RCC 7860 (cell line): ENCODE measurements at places on chromosomes 12 and 14.

GRCh38 chr12:24595652-24596235 is 353.2 kb downstream of the BCAT1 start:
- no peak for DNase-seq

DNA sequence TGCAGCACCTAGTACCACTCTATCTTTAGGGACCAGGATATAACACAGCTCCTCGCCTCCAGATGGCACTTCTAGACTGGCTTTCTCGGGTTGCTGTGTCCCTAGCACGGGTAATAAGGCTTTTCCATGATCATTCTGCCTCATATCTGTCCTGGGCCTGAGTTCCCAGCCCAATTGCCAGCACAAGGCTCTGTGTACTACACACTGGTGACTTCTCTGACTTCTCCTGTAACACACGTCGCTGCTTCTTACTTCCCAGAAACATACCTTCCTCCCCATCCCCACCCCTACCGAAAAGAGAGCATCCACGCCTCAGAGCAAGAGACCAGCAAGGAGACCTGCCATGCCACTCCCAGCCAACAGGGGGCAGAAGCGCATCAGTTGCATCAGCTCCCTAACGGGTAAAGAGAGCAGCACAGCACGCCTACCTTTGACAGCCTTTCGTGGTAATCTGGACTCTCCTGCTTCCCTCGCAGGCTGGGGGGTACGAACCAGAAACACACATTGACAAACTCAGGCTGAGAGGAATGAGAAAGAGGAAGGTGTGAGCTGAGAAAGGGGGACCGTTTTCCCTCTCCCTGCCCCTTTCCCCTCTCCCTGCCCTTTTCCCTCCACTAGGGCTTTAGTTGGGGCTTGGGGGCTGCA is 21.2 kb upstream of the ZNF740 start:
- peak; percentile 41 for DNase-seq

DNA sequence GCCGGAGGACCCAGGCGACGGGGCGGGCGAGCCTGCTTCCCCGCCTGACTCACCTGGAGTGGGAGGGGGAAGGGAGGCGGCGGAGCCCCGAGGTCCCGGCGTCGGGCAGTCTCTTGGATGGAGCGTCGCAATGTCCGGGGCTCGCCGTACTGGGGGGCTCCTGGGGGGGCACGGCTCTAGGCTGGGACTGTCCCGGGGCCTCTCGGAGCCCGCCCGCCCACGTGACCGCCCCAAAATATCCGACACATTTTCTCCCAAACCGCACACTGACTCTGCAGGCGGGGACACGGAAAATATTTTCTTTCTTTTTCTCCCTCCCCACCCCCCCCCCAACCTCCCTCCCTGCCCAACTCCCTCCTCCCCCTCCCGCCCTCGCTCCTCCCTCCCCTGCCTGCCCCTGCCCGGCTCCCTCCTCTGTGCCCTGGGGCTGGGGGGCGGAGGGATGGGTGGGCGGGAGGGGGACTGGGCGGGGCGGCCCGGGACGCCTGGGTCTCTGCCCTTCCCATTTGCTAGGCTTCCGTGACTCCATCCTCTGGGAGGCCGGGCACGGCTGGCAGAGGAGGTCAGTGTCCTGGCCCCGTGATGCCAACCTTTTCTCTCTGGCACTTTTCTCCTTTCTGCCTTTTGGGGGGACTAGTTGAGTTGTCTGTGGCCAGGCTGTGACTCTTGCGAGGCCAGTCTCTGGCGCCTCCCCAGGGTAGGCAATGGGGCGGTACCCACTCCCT is at the start of gene RARG:
Gene RARG, minus strand, starts transcription at position 289 of the 725 bp plus-strand sequence. CDS start 4,664 bp downstream, outside the sequence.
- DNase-seq = peak; percentile 24

DNA sequence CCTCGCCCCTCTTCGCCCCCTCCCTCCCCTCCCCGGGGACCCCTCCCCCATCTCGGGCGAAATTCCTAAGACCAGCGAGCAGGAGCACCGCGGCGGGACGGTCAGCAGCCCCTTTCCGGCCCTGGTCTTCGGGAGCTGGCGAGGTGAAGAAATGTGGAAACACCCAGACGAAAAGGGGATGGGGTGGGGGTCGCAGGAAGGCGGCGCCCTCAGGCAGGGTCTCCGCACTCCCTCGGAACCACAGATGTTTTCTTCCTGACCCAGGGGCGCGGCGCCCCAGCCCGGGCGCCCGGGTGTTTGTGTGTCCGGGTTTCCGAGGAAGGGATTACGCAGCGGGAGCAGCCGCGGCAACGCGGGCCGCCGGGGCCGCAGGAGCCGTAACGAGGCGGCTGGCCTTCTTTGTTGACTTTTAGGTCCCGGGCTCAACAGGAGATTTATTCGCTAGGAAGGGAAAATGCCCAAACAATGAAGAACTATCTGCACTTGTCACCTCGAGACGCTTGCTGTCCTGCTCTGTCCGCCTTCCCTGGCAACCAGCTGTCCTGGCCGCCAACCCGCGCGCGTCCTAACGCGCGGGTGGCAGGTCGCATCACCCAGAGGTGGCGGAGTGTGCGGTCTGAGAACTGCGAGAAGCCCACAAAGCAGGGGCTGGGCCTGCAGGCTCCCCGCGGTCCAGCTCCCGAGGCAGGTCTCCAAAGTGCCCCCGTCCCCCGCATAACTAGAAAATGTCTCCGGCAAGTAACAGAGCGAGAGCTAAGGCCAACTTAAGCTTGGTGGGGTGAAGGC is 7.0 kb downstream of the FOXA1 start:
- no peak for DNase-seq

- DNase-seq = peak; percentile 61
Observed at GRCh38 chr12:32309811-32310736, 89.3 kb upstream of the FGD4 start.

DNA sequence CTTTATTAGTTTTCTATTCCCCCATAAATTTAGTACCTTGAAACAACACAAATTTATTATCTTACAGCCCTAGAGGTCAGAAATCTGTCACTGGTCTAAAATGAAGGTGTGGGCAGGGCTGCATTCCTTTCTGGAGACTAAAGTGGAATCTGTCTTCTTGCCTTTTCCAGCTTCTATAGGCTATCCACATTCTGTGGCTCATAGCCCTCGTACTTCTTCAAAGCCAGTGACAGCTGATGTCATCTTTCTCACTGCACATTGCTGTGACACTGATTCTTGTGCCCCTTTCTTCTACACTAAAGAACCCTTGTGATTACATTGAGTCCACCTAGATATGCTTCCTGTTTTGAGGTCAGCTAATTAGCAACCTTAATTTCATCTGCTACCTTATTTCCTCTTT is 23.2 kb upstream of the DCN start:
- DNase-seq = no peak

DNA sequence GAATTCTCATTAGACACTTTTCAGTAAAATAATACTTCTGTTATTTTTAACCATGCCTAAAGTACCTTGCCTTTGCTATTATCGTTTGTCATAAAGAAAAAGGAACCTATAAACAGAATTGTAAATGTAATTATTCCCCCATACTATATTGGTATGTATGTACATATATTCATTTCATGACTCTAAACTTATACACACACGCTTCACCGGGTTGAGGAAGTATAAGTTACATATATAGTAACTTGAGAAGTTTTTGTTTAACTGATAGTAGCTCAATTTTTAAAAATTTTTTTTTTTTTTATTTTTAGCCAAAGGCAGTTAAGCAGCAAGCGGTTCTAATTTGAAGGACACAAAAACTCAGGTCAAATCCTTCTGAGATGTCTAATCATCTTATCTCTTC is 107.6 kb downstream of the PLEKHG7 start:
- DNase-seq = no peak

GRCh38 chr14:33689680-33690079 is 261.2 kb downstream of the EGLN3 start:
- DNase-seq = no peak

DNA sequence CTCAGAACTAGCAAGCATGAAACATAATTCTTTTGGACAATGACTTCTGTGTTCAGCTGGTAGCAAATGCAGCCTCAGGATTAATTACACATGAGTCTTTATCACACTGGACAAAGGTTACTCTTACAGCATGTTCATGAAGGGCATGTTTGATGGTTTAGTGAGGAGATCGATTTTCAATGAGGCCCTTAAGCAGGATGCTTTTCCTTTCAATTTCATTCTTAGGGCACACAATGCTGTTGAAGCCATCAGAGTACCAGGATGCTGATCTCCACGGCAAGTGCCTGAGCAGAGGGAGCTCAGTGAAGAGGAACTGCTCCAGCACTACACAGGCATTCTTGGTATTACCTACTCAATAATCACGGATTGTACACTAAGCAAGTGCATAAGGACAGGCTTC is 542.0 kb downstream of the SNAPC1 start:
- no peak for DNase-seq

DNA sequence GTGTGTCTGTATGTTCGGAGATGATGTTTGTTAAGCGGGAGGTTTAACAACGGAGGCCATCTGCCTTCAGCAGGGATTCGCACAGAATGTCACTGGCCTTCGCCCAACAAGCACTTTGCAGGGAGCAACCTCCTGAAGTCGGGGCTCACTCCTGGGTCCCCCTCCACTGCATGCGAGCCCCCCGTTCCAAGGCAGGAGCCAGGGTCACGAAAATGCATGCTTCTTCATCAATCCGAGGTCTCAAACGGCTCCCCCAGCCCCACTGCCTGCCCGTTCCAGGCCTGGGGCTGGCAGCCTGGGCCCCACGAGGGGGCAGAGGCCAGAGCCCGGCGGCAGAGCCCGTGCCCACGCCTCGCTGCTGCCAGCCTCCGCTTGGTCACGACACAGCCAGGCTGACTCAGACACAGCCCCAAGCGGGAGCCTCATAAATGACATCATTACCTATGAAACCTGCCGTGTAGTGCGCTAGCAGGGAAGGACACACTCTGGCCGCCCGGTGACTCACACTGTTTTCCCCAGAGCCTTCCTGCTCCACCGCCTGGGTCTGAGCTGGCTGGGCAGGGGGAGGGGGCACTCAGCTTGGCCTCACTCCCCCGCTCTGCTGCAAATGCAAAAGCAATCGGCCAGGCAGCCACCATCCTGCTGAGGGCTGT is 169.5 kb upstream of the RTL1 start:
- DNase-seq = peak; percentile 92

- no peak for DNase-seq
Observed at GRCh38 chr14:35416108-35416750, 11.7 kb upstream of the NFKBIA start.

DNA sequence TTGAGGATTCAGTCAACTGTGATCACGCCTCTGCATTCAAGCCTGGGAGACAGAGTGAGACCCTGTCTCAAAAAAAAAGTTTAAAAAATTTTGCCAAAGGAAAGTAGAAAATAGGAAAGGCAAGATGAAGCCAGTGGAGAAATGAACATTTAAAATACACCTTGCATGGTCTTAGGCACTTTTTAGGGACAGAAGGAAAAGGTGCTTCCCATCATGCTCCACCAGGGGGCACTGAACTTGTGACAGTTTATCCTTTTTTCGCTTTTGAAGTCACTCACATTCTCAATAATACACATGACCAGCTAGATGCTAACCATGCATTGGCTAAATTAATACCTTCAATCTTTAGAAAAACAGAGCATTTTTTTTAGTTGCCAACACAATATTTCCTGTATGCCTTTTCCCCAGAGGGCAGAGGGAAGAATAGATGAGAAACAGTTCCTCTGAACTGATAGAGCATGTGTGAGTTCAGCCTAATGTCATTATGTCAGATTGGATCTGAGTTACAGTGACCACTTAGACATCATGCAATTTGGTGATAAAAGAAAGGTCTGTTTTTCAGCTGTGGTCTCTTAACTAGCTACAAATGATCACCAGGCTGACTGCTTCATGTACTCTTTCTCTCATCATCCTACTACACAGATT is 221.8 kb upstream of the SSTR1 start:
- DNase-seq = no peak

DNA sequence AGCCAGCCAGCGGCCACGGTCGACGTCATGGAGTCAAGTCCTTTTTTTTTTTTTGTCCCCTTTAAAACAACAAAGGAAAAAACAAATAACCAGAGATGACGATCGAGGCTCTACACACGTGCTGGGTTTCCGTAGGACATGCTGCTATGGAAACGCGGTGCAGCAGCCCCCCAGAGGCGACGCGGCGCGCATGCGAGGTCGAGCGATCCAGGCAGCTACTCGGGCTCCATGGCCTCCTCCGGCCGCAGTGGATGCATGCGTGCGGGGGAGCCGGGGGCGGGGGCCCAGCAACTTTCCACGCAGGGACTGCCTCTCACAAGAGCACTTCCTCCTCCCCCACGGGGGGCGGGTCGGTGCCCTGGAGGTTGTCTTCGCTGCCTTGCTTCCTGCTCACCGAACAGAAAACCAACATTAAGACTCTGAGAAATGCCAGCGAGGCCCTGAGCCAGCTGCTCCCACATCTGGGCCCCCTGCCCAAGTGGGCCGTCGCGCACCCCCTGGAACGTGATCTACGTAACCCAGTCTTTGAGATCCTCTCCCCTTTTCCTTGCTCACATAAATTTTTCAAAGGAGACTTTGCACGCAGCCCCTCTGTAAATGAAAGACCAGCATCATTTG is 30.7 kb downstream of the P2RX4 start:
- DNase-seq = no peak

- DNase-seq = no peak
Observed at GRCh38 chr14:96092936-96093335, 53.8 kb downstream of the C14orf132 start.

DNA sequence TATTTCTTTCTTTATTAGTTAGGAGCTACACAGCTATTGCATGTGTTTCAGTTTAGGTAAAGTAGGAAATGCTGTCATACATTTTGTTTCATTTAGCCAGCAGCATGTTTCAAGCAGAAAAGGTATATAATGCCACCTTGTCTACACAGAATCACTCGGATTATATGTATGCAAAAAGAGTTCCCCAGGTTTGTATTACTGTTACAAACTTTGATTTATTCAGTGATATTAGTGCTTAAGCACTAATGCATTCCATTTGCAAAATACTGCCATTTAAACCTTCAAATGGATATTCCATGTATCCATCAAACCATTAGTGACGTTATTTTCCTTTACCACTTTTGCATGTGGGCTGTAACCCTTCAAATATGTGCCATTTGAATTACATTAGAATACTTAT is 564.0 kb downstream of the RPL10L start:
- DNase-seq = no peak

- DNase-seq = no peak
Observed at GRCh38 chr14:54627219-54627539, 60.3 kb downstream of the SAMD4A start.

GRCh38 chr12:99910342-99910741 is 74.4 kb downstream of the ANKS1B start:
- DNase-seq = no peak

- no peak for DNase-seq
Observed at GRCh38 chr12:54561164-54561563, 11.8 kb downstream of the PDE1B start.

GRCh38 chr12:59859171-59859510 is 263.3 kb downstream of the SLC16A7 start:
- no peak for DNase-seq

DNA sequence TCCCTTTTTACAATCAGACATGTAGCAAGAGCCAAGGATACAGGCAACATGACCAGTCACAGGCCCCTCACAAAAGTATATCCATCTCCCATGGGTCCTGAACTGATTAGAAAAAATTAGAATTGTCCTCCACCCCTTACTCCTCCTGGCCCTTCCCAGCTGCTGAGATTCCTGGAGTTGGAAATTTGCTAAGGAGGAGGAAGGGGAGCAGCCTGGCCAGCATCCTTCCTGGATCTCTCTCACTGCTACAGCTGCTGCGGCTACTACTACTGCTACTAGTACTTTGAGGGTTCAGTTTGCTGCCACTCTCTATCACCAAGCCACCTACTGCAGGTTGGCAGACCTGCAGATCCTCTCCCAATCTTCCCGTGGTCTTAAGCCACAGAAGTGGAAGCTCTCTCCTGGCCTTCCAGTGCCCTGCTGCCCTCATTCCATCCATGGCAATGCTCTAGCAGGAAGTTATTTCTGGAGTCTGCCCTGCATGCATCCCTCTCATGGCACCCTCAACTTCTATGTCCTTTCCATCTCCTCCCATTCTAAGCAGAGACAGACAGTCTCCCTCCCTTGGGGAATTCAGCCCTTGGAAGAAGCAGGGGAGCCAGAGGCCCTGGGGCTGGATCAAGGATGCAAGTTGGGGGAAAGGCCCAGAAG is 1.0 kb downstream of the ITGA7 start:
- DNase-seq = no peak
